Hematopoietic multipotent progenitor cell treated with erythropoietin and hydrocortisone succinate and interleukin-3 and kit ligand, for 15 days (in vitro differentiated cells): ENCODE measurements at places on chromosomes 3 and 15.

GRCh38 chr3:51139616-51140015 is 245.5 kb upstream of the MANF start:
- DNase-seq = no peak

DNA sequence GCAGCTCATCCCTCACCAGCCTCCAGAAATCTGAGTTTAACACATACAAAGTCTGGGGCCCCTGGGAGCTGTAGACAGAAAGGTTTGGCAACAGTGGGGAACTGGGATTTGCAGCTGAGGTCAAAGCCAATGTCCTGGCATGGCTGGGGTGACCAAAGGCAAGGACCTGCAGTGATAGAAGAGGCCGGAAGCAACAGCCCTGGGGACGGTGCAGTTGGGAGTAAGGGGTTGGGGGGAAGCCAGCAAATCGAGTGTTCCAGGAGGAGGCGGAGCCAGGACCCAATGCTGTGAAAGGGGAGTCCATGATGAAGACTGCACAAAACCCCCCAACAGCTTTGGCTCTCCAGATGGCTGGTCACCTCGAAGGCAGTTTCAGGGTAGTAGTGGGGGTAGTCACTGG is 74.1 kb upstream of the SPATA12 start:
- DNase-seq = no peak

GRCh38 chr15:73897441-73898261 is 24.3 kb downstream of the TBC1D21 start:
- DNase-seq = peak; percentile 53

- no peak for DNase-seq
Measured at GRCh38 chr15:49287481-49287880, 117.4 kb downstream of the GALK2 start.

DNA sequence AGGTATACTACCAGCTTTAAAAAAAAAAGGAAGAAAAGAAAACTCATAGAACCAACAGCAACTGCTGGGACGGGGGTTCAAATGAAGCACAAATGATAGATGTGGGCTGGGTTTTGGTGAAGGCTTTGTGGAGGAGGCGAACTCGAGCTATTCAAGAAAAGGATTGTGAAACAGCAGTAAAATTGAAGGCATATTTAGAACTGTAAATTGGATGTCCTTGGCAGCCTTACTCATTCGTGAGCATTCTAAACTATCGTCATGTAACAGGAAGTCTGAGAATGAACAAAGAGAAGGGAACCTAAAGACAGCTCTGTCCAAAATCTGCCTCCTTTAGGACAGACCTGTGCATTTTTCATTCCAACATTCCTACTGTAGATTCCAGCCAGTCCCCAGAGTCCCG is 97.8 kb downstream of the LARS2 start:
- no peak for DNase-seq

- DNase-seq = no peak
Measured at GRCh38 chr15:36109943-36110658, 469.3 kb upstream of the CDIN1 start.

- DNase-seq = no peak
Measured at GRCh38 chr15:29924750-29925149, 102.5 kb upstream of the TJP1 start.

DNA sequence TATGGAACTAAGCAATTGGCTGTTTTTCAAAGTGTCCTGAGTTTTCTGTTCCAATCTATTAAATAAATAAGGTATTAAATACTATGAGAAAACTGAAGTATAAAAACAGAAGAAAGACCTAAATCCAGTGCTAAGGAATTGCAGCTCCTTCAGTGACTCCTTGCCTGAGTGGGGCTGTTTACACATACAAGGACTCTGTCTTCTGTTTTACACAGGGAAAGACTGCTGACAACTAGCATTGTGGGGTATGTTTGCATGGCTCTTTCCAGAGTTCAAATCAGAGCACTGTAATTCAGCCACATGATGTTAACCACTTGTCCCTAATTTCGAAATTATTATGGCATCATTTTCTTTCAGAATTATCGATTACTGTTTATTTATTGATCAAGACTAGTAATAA is 31.3 kb upstream of the MEIS2 start:
- no peak for DNase-seq

DNA sequence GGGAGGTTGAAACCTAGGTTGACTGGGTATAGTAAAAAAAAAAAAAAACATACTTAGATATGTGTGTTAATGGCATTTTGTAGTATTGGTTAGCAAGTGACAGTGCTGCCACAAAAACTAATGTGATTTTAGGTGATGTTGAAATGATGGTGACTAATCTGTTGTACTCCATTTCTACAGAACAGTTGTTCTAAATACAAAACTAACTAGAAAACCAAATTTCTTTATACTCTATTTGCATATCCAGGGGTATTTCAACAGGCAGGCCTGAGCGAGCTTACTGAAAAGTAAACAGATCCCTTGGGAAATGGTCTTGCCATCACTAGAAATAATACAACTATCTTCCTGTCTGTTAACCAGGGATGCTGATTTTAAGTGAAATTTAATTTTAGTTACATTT is 20.5 kb downstream of the TSC22D2 start:
- DNase-seq = no peak

DNA sequence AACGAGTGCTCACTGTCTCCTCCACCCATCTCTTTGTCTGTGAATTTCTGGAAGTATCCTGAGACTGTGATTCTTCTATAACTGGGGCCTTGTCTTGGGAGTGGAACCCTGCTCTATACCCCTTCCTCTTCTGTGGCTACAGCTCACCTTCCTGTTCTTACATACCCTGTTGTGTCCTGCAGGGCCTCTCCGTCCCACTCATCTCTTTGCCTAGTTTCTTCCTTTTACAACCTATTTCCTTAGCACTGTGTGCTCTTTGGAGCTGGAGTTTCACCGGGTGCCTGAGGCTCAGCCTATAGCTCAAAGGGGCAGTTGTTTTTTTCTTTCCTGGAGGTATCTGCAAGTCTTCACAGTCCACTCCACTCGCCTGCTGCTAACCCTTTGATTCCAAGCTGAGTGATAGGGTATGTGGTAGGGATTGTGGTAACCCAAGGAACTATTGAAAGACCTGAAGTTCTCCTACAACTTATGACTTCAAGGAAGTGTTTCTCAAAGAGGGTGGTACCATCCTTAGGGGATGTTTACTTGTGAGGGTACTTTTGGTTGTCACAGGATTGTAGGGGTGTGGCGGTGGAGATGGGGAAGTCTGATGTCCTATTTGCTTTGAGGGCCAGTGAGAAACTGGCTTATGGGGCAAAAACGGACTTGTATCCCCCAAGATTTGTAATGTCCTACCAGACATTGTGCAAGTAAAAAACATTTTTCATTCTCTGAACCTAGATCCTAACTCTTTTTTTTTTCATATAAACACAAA is 66.6 kb upstream of the ARL8B start:
- DNase-seq = no peak

DNA sequence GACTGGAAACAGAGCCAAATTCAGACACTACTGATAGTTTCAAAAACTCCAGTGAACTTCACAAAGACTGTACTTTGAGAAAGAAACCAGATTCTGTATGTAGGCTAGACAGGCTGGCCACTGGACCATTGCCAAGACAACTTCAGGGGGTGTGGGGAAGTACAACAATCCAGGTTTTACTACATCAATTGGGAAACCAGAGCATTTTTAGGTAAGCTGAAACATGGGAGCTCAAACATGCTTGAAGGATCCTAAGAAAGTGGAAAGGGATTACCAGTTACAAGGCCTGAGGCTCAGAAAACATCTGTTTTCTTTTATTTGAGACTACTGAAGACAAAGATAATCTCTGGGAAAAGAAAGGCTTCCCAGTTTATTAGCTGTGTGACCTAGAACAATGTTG is 26.9 kb upstream of the ZNF280D start:
- DNase-seq = no peak

GRCh38 chr15:47945872-47946650 is 174.7 kb upstream of the SLC24A5 start:
- no peak for DNase-seq

DNA sequence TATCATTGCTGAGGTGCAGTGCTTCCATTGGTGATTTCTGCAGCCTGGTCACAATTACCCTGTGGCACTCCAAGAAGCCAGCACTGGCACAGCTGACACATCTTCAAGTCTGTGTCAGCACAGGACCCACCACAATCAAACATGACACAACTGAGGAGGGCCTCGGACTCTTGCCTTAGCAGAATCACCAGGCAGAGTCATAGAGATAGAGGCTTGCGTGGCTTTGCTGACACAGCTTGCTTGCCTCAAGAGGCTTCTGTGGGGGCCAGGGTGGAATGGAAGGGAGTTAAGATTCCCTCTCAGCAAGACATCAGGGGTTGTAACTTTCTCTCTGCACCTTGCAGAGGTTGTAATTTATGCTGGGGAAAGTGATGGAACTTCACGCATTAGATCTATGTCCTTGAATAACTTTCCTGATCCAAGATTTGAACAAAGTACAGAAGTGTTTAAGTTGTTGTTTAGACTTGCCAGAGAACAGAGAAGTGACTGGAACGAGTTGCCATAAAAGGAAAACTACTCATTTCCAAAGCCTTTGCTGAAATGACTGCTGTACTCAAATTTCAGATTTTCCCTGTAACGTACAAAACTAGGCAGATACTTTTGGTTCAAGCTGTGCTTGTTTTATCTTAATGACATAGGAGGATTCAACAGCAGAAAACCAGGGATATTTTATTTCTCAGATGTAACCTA is 170.7 kb downstream of the DIPK2A start:
- DNase-seq = no peak

GRCh38 chr3:115217678-115218451 is 70.8 kb upstream of the ZBTB20 start:
- no peak for DNase-seq

DNA sequence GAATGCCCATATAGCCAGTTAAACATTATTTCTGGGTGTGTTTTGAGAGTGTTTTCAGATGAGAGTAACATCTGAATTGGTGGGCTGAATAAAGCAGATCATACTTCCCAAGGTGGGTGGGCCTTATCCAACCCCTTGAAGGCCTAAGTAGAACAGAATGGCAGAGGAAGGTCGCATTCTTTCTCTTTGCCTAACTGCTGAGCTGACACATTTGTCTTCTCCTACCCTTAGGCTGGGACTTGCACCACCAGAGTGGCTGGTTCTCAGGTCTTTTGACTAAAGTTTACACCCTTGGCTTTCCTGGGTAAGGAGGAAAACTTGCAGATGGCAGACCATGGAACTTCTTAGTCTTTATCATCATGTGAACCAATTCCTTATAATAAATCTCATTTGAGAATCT is 85.8 kb upstream of the TNFAIP8L3 start:
- no peak for DNase-seq

GRCh38 chr3:53137221-53137620 is 7.0 kb upstream of the RFT1 start:
- DNase-seq = no peak

- no peak for DNase-seq
Measured at GRCh38 chr3:8899876-8900460, 63.3 kb downstream of the RAD18 start.

DNA sequence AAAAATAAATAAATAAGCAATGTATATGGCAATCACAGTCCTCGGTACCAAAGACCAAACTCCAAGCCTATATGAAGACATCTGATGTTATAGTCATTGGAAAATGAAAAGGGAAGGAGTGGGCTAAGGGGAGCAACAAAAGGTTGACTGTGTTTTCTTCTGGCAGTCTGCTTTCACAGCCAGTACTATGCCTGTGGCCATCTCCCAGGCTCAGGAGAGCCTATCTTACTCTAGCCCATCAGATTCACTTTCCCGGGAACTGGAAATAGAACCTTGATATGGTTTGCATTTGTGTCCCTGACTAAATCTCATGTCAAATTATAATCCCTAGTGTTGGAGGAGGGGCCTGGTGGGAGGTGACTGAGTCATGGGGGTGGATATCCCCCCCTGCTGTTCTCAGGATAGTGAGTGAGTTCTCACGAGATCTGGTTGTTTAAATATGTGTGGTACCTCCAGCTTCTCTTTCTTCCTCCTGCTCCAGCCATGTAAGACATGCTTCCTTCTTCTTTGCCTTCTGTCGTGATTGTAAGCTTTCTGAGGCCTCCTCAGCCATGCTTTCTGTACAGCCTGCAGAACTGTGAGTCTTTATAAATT is 105.3 kb downstream of the PLCH1 start:
- DNase-seq = no peak

- DNase-seq = no peak
Measured at GRCh38 chr15:81723701-81724100, 322.1 kb downstream of the MEX3B start.

DNA sequence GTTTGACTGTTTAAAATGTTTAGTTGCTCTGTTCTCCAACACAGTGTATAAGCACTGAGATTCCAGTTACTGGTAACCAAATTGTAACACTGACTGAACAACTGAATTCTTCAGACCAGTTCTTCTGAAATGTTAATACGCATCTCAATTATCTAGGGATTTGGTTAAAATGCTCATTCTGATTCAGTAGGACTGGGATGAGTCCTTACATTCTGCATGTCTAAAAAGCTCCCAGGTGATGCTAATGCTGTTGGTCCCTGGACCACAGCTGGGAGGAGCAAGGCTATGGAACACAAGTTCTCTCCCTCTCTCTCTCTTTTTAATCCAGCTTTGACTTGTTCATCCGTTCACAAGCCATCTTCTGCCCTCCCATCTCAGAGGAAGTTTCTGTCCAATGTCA is 380.3 kb downstream of the MAGI1 start:
- no peak for DNase-seq

DNA sequence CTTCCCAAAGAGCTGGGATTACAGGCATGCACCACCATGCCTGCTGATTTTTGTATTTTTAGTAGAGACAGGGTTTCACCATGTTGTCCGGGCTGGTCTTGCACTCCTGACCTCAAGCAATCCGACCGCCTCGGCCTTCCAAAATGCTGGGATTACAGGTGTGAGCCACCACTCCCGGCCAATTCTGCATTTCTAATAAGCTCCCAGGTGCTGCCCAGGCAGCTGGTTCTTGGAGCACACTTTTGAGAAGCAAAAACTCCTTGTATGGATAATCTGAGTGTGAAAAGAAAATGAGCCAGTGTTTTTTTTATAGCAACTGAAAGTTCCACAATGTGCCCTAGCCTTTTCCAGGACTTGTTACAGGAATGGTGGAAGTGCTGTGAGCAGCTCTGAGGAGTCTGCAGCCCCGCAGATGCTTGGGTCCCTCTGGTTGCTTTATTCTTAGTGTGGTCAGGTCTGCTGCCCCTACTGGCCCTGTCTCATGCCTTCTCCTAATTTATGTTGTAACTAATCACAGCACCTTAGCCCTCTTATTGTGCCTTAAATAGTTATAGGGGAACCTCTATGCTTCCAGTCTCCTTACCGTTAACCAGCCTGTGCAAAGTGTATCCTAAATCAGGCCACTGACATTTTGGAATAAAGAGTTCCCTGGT is 13.5 kb upstream of the KCNAB1 start:
- DNase-seq = no peak

DNA sequence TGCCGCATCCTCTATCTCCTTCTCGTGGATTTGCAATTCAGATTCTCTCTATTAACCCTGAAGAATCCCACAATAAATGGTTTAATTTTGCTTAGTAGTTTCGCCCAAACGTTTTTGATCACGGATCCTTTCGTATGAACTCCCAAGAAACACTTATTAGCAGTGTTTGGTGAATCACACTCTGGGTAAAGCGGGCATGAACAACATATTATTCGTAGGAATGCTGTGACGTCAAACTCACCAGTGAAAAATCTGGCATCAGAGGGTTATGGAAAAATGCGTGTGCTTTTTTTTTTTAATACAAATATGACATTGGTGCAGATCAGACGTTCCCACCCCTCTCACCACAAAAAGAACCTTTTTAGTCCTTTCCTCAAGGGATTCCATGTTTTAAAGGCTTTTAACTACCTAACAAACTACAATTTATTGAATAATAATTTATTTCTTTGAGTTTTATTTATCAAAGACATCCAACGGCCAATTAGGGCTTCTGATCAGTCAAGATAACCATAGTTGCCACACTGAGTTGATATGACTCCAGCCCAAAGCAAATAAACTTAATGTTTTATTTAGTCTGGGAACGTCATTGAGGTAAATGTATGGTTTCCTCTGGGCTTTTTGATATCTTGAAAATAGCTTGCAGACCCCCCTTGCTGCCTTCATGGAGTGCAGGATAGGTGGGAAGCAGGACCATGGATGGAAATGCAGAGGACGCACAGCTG is 45.5 kb upstream of the CGNL1 start:
- no peak for DNase-seq
